ENCODE measurements at places on chromosomes 16 and 17. TPM values are rescaled to one million over a fixed set of nuclear protein-coding genes. Genes with fewer than 3 reads are reported as not detected.

Gene FBXL20
- 17.0 TPM for total RNA-seq

Gene PPP1R27
- not detected for total RNA-seq

Gene MYH13
- not detected for total RNA-seq

Gene SLC12A3
- total RNA-seq: not detected

Gene LGALS9
- 58.1 TPM for total RNA-seq

Gene SCNN1G
- not detected for total RNA-seq

Gene HIC1
- 16.4 TPM for total RNA-seq

Gene KRTAP9-8
- not detected for total RNA-seq

Gene CFAP97D1
- total RNA-seq: 0.16 TPM

Gene MAP2K6
- total RNA-seq: 54.9 TPM

Gene C16orf74
- total RNA-seq: 7.2 TPM

Gene CD300LB
- 0.32 TPM for total RNA-seq

Gene GJC1
- total RNA-seq: 4.6 TPM

Gene AGRP
- not detected for total RNA-seq

Gene TEN1
- 26.8 TPM for total RNA-seq

Gene SOX9
- 47.7 TPM for total RNA-seq

Gene PRR35
- not detected for total RNA-seq

Gene RHBDF1
- total RNA-seq: 42.6 TPM

Gene PDE6G
- total RNA-seq: not detected

Gene STARD3
- total RNA-seq: 43.9 TPM

Gene SKAP1
- total RNA-seq: 5.9 TPM

Gene CTRB2
- total RNA-seq: not detected

Gene RNU2-1
- total RNA-seq: not detected

Gene SKA2
- total RNA-seq: 12.7 TPM

Gene SCPEP1
- total RNA-seq: 55.4 TPM

Gene CARD14
- 13.8 TPM for total RNA-seq

Gene KRTAP4-6
- total RNA-seq: not detected

Gene ALDH3A1
- total RNA-seq: 1.1 TPM

Gene MYOCD
- 0.64 TPM for total RNA-seq

Gene ETV4
- 2.9 TPM for total RNA-seq

Gene INCA1
- total RNA-seq: 2.9 TPM

Data from breast epithelium (tissue), 4 donors.